ENCODE measurements at places on chromosomes 2 and 18.

DNA sequence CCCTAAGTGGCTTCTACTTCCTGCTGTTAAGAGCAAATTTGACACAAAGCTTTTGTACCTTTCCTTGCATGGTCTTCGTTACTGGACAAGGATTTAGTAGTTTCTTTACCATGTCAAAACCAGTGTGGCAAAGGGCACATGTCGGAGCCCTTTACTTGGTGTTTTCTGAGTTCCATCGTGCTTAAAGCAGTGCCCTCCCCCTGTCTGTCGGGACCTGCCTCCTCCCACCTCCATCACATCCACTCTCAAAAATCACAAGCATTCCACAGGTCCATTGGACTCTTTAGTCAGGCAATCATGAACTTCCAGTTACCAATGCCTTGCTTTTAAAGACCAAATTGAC lies 763 bp downstream of the CCDC141 start:
- no peak overlapping the region for H3K27ac ChIP-seq
- no peak overlapping the region for H3K4me3 ChIP-seq
- no peak for DNase-seq
- H3K36me3 ChIP-seq, result no peaks in the 10 kb centered on the region
- no peaks in the 10 kb centered on the region for H3K4me1 ChIP-seq

DNA sequence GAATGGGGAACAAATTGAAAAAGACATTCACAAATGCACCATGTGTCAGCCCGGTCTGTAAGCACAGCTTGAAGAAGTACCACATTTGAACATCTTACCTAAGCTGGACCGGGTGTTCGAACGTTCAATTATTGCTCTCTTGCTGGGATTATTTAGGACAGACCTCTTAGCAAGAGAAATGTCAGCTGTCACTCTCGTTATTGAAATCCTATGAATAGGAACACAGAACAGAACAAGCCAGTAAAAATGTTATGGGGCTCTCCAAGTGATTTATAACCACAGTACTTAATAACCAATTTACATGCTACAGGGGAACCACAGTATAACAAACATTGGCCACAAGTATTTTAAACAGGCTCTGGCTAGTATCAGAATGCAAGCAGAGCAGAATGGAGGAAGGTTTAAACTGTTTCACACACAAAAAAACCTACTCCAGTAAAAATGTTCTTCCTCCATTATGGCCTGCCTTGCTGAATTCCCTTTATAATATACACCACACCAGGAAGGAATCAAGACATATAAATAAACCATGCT lies 32.5 kb upstream of the ARL5A start:
- no peak overlapping the region for H3K4me3 ChIP-seq
- DNase-seq, result no peak
- H3K36me3 ChIP-seq, result no peaks in the 10 kb centered on the region
- no peak overlapping the region for H3K27ac ChIP-seq
- H3K4me1 ChIP-seq, result no peaks in the 10 kb centered on the region

GRCh38 chr2:120747706-120748105 lies 12.0 kb downstream of the GLI2 start:
- H3K27ac ChIP-seq, result no peak overlapping the region
- H3K36me3 ChIP-seq, result no peaks in the 10 kb centered on the region
- DNase-seq, result no peak
- H3K4me3 ChIP-seq, result no peak overlapping the region

- no peak overlapping the region for H3K4me3 ChIP-seq
- no peak for DNase-seq
- no peak overlapping the region for H3K27ac ChIP-seq
- H3K36me3 ChIP-seq, result no peaks in the 10 kb centered on the region
Measured at GRCh38 chr2:190786404-190787166, 94.0 kb upstream of the GLS start.

- no peak overlapping the region for H3K27ac ChIP-seq
- H3K4me3 ChIP-seq, result no peak overlapping the region
- no peaks in the 10 kb centered on the region for H3K4me1 ChIP-seq
- no peaks in the 10 kb centered on the region for H3K36me3 ChIP-seq
- no peak for DNase-seq
Measured at GRCh38 chr2:223182356-223182755, 130.4 kb downstream of the KCNE4 start.

DNA sequence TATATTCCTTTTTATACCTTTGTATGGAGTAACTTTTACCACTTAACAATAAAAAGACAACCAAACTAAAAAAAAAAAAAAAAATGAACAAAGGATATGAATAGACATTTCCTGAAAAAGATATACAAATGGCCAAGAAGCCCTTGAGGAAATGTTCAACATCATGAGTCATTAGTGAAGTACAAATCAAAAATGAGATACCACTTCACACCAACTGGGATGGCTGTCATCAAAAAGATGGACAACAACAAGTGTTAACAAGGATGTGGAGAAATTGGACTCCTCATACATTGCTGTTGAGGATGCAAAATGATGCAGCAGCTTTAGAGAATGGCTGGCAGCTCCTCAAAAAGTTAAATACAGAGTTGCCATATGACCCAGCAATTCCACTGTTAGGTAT lies 22.6 kb upstream of the SCYGR2 start:
- no peaks in the 10 kb centered on the region for H3K36me3 ChIP-seq
- no peaks in the 10 kb centered on the region for H3K27me3 ChIP-seq
- H3K4me3 ChIP-seq, result no peak overlapping the region
- no peak for DNase-seq
- H3K27ac ChIP-seq, result no peak overlapping the region
- H3K4me1 ChIP-seq, result no peaks in the 10 kb centered on the region

- no peaks in the 10 kb centered on the region for H3K4me1 ChIP-seq
- H3K27ac ChIP-seq, result no peak overlapping the region
- H3K4me3 ChIP-seq, result no peak overlapping the region
- no peaks in the 10 kb centered on the region for H3K27me3 ChIP-seq
- no peak for DNase-seq
- no peaks in the 10 kb centered on the region for H3K36me3 ChIP-seq
Measured at GRCh38 chr2:145845923-145846322, 1326.0 kb upstream of the ZEB2 start.

GRCh38 chr2:37829202-37829601 lies 95.9 kb upstream of the RMDN2 start:
- H3K4me3 ChIP-seq, result no peak overlapping the region
- peak overlapping the region; percentile 42 for H3K27ac ChIP-seq
- no peak for DNase-seq
- H3K36me3 ChIP-seq, result no peaks in the 10 kb centered on the region

GRCh38 chr2:238170386-238171071 lies 11.8 kb downstream of the ERFE start:
- H3K27me3 ChIP-seq, result no peaks in the 10 kb centered on the region
- H3K4me1 ChIP-seq, result peaks cover 32% of the 10 kb centered on the region
- H3K27ac ChIP-seq, result peak overlapping the region; percentile 96
- H3K4me3 ChIP-seq, result no peak overlapping the region
- H3K36me3 ChIP-seq, result peaks cover 49% of the 10 kb centered on the region
- no peak for DNase-seq

- no peaks in the 10 kb centered on the region for H3K36me3 ChIP-seq
- no peak overlapping the region for H3K27ac ChIP-seq
- no peaks in the 10 kb centered on the region for H3K27me3 ChIP-seq
- peaks cover 23% of the 10 kb centered on the region for H3K4me1 ChIP-seq
- no peak overlapping the region for H3K4me3 ChIP-seq
Measured at GRCh38 chr18:60022671-60023276, 123.0 kb downstream of the PMAIP1 start.

DNA sequence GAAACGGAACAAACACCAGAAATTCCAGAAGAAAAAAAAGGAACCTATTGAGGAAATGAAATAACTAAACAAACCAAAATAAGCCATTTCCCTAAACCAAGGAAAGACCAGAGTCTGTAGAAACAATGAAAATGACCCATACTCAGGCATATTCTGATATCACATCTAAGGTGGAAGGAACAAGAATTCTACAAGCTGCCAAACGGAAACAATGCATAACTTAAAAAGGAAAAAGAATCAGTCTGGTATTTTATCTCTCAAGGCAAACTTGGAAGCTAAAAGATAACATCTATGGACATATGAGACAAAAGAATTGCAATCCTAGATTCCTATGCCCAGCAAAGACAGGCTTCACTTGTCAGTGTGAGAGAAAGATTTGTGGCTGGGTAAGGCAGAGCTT lies 326.2 kb downstream of the PDE11A start:
- H3K36me3 ChIP-seq, result no peaks in the 10 kb centered on the region
- H3K27me3 ChIP-seq, result no peaks in the 10 kb centered on the region
- no peak overlapping the region for H3K4me3 ChIP-seq

DNA sequence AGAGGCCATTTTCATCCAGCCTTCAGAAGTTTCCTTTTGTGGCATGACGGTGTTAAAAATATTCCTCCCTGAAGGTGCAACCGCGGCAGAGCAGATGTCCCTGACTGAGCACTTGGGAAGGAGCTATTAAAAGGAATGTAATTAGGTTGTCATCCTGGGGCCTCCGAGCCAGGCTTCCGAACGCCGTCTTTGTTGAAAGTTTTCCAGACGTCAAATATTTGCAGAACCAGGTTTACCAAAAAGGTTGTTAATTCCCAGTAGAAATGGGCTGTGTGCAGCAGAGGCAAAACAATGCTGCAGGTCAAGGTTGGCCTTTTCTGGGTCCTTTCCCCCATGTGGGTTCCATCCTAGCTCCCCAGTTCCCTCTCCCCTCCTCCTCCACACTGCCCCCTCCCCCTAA lies 110.0 kb upstream of the STPG4 start:
- no peaks in the 10 kb centered on the region for H3K36me3 ChIP-seq
- H3K27ac ChIP-seq, result peak overlapping the region; percentile 52
- H3K4me3 ChIP-seq, result no peak overlapping the region
- no peak for DNase-seq

Measured in RWPE2 (cell line).